ENCODE measurements at places on chromosomes 16 and 17.

- DNase-seq, result peak; percentile 32
Measured at GRCh38 chr17:61002316-61002736, 324.7 kb downstream of the BCAS3 start.

DNA sequence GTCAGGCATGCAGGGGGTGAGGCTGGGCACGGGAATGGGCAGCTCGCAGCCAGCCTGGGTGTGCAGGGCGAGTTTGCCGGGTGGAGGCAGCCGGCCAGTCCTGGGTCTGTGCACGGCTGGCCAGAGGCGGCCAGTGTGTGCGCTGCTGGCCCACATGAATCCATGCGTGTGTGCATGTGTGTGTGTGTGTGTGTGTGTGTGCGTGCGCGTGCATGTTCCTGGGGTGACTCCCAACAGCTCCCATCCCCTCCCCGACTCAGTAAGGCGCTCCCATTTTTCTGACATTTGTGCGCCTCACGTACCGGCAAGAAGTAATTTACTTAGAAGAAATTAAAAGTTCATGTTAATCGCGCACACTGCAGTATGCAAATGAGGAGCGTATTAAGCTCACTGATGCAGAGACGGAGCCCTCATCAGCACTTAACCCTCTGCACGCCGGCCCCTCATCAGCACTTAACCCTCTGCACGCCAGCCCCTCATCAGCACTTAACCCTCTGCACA lies 55.4 kb upstream of the ACSF3 start:
- DNase-seq, result no peak

DNA sequence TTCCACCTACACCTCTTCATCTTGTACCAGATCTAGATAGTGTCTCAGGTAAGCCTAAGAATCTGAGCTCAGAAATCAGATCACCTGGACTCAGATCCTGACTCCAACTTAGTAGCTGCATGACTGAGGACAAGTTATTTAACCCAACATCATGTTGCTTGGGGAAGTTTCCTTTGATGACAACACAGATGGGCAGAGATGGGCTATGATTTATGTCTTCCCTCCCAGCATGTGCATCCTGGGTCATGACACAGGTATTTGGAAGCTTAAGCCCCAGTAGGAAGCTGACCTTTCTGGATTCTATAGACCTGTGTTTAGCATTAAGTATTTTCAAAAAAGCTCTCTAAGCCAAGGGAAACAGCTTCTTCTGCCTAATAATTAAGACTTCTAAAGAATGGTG lies 12.4 kb upstream of the HEATR6 start:
- DNase-seq, result no peak

DNA sequence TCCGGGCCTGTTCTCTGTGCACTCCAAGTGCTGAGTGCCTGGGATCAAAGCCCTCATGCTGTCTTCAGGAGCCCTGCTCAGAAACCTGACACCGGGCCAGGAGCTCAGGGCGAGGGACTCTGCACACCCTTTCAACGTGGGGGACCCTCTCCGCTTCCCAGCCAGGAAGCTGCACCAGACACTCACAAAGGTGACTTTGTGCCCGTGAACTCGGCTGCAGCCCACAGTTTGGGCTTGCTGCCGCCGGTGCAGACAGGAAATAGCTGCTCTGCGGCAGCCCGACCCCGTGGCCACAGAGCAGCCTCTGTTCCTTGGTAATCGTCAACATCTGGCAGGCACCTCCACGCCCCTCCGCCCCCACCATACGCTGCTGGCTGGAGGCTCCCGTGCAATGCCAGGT lies 93.4 kb upstream of the METRNL start:
- DNase-seq, result no peak

- DNase-seq, result no peak
Measured at GRCh38 chr16:77564791-77565390, 130.1 kb upstream of the ADAMTS18 start.

DNA sequence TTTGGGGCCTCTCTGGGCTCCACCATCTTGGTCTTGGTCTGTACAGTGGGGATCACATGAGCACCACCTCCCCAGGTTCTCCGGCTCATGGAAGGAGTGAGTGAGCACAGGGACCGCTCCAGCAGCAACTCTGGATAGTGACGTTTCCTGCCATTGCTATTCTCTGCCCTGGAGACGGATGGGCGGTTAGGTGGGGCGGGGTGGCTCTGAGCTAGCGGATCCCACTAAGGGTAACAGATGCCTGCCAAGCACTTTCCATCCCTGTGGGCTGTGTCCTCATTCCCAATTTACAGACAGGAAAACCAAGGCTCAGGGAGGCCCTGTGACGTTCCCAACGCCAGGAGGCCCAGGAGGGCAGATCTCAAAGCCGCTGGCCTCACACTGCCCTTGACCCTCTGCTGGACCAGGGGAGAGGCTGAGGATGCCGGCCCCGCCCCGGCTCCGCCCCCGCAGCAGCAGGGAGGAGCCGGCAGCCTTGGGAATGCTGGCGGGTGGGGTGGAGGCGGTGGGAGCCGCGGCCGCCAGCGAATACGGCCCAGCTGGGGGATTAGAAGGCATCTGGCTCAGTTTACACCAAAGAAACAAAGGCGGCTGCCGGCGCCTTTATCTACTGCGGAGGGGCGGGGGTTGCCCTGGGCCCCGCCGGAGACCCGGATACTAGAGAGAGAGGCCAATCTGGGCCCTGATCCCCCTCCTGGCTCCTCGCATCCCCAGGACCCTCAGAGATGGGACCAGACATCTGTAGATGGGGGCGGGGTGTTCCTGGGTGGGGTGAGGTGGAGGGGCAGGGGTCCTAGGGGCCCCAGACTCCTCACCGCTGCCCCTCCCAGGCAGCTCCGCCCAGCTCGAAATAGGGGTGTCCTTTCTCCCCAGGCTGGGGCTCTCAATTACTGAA lies 122.3 kb upstream of the CIBAR2 start:
- DNase-seq, result peak; percentile 62

DNA sequence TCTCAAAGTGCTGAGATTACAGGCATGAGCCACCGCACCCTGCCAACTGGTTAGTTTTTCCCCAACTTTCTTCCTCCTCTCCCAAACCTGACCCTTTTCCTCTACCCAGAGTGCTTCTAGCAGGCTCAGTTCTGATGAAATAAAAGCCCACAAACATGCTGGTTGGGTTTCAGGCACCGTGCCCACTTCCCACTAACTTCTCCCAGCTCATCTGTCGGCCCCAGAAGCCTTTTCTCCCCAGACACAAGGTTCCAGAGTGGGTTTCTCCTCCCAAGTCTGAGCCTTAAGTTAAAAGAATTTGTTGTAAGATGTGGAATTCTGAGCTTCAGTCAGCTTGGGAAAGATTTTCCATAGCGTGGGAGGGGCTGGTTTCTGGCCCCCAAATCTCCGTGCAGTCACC lies 11.5 kb upstream of the SCN4A start:
- DNase-seq, result no peak

DNA sequence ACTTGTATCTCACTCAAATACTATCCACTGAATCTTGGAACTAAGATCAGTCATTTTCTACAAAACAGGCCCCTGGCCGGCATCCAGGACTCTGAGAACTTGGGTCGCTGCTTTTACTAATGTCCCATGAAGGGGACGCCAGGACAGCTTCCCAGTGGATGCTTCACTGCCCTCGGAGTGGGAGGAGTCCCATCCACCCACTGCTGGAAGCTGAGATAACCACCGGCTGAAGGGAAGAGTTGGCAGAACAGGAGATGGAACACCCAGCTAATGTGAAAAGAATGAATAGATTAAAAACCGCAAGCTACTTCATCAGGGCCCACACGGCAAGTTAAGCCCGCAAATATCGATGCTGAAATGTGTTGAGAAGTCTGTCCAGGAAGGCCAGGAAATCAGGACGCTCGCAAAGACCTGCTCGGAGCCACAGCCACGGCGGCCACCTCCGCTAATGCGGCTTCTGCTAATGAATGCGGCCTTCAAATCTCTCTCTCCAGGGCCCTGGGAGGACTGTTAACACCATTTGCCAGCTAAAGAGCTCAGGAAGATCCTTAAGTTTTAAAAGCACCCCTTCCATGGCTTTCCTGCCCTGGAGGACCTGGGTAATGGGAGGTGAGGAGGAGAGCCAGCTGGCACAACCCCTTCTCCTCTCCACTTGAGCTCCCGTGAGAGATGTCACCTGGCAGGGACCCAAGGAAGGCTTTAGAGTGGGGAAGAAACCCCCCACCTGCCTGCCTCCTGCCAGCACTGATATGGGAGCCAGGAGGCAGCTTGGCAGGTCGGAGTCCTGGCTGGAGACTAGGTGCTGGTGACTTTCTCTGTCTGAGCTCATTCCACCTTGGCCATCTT lies 226.6 kb upstream of the RPL38 start:
- DNase-seq, result no peak

- DNase-seq, result no peak
Measured at GRCh38 chr16:84813141-84813934, 6.4 kb upstream of the CRISPLD2 start.
